DMS79 treated with DMSO at 0.1 percent for 48 hours (cell line): ENCODE measurements at places on chromosomes 12 and 14.

GRCh38 chr14:102916347-102917055 is 6.0 kb upstream of the AMN start:
- DNase-seq: no peak

DNA sequence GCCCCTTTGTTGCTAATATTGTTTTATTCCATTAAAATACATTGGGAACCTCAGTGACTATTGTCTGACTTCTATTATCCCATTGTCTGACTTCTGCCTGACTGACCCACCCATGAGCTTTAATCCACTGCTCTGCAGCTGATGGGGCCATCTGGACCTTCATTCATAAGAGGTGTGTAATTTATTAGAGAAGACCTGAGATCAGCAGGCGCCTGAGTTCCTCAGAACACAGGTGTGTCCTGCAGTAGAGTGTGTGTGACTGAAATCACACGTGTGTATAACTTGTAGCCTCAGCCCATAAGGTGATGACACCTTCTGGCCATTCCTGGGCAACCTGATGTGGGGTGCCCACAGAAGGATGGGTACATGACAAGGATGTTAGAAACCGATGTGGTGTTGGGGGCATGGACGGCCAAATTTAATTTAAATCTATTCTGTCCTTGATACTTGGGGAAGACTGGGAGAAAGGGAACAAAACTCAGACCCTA is 821.0 kb downstream of the TMEM121 start:
- DNase-seq: no peak

DNA sequence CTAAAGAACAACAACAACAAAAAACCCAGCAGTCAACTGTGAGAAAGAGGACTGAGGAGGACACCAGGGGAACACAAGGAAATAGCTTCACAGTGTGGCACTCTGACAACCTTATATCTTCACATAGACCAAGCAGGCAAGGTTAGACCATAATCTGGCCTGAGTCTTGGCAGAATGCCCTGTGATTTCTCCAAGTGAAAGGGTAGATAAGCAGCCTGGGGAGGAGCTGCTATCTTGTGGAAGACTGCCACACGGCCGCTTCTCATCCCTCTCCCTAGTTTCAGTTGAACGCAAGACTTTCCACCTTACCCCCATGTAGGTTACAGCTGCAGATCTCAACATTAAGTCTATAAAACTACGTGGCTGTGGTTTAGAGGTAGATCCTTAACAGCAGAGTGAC is 3.7 kb downstream of the SLC25A21 start:
- no peak for DNase-seq

DNA sequence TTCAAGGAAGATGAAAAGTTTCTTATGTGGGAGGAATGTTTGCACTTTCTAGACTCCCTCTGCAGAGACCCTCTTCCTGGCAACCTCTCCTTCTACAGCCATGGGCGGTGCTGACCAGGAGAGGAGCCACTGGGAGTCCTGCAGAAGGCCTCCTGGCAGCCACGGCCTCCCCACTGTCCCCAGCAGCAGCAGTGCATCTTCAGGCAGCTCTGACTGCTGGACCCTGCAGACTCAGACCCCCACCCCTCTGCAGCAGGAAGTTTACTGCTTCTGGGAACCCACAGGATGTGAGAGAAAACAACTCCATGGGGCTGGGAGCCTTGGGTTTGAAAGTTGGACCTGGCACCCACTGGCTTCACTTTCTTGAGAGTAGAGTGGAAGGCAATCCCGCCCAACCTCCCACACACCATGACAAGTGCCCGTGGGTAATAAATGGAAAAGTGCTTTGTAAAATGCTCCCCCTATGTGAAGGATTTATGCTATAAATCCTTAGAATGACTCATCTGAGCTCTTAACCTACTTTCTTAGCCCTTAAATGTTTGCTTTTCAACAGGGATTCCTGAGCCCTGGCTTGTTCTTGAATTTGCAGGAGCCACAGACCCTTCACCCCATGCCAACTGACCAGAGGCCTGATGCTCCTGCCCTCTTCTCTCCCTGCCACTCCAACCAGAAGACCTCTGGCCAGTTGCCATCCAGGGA is 37.5 kb upstream of the DDX11 start:
- no peak for DNase-seq

- no peak for DNase-seq
These were observed 21.7 kb downstream of the ELK3 start for GRCh38 chr12:96215919-96216273.

- no peak for DNase-seq
These were observed 524 bp downstream of the KMT5A start for GRCh38 chr12:123384318-123384993.

- no peak for DNase-seq
These were observed 29.1 kb downstream of the PLEKHH1 start for GRCh38 chr14:67562025-67562775.

GRCh38 chr12:121766290-121767039 is 27.0 kb downstream of the RHOF start:
- DNase-seq: no peak

- no peak for DNase-seq
These were observed 21.1 kb upstream of the LGALS3 start for GRCh38 chr14:55107766-55108554.

- no peak for DNase-seq
These were observed 316.7 kb upstream of the KITLG start for GRCh38 chr12:88896958-88897357.

DNA sequence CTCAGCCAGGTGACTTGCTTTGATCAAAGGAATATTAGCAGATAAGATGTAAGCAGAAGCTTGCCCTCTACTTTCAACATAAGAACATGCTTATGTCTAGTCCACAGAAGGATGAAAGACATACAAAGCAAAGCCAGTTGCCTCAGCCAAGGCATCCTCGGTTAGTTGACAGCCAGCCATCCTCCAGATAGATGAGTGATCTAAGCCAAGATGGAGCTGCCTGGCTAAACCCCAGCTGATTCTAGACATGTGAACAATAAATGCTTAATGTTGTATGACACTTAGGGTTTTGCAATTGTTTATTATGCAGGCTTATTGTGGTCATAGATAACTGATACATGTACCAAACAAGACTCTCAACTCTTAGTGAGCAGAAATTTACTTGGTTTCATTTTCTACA is 157.6 kb upstream of the TMTC2 start:
- DNase-seq: no peak

- DNase-seq: no peak
These were observed 17.3 kb upstream of the STAC3 start for GRCh38 chr12:57268264-57268663.

- DNase-seq: no peak
These were observed 117.2 kb downstream of the RGS6 start for GRCh38 chr14:72049462-72049861.

DNA sequence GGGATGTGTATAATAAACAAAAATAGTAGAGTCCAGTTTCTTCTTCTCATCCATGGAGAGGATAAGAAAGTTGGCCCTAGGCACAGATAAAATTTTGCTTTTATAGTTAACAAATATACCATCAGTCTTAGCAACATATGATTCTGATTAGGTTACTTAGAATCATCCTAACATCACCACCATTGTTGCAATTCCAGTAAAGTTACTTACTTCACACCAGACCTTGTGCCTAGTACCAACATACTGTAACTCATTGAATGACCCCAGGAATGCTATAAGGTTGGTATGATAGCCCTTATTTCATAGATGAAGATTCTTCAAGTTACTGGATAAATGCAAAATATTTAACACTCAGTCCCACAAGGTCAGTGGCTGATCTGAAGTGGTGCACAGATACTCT is 183.8 kb upstream of the ATP2B1 start:
- DNase-seq: no peak

DNA sequence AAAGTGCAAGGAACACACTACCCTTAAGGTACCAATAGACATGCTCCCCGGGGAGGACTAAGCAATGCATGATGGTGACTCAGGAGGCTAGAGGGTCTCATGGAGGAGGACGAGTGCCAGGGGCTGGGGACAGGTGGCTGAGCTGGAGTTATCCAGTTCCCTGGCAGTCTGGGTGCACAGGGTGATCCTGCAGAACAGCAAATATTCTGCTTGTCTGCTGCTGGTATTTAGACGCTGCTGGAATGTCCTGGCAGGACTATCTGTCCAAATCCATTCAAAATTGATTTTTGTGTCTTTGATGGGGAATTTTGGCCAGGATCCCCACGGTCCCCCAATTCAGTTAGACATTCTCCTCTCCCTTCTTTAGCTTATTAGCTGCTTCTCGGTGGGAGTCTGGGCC is 138.7 kb downstream of the C12orf75 start:
- no peak for DNase-seq

GRCh38 chr14:26993556-26993955 is 395.7 kb upstream of the NOVA1 start:
- no peak for DNase-seq

DNA sequence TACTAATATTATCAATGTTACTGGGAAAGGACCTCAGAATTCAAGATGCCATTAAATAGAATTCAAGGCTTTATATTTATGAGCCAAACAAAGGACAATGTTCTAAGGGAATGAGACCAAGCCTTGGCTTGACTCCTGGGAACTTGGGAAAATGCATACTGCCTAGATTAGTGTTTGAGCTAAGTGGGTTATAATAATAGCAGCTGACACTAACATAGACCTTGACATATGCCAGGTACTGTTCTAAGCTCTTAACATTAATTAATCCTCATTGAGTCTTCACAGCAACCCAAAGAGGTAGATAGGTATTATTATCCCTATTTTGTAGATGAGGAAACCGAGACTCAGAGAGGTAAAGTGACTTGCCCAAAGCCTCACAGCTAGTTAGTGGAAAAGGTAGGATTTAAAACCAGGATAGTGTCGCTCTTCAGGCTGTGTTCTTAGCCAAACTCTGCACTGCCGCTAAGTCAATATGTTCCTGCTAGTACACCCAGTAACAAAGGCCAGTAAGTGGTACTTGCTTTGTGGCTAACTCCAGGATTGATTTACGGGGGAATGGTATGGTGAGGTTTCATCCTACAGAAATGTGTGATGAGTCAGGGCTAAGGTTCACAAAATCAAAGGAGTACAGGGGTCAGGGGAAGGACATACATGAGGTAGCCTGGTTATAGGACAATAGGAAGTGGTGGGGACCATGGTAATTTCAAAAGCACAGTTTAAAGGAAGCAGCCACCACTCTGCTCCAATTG is 35.8 kb upstream of the PRKAB1 start:
- DNase-seq: no peak

GRCh38 chr12:115660211-115660805 is 617.2 kb downstream of the MED13L start:
- no peak for DNase-seq

- peak; percentile 82 for DNase-seq
These were observed 5.5 kb downstream of the AJUBA start for GRCh38 chr14:22976620-22977433.

DNA sequence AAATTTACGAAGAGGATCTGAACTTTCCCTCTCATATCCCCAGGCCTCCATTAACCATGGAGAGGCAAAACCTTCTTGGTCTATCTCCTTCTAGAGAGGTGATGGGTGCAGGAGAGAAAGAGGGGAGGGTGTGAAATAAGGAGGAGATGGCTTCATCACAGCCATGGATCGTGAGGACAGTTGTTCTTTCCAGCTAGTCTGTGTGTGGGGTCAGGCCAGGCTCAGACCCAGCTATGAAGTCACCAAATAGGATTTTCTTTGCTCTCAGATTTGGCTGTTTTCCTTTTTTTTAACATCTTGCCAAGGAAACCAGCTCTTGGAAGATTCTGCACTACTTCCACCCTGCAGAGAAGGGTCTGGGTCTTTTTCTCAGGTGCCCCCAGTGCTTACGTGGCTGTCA is 64.9 kb upstream of the FAM181A start:
- DNase-seq: no peak

- DNase-seq: no peak
These were observed 253.1 kb downstream of the ANO2 start for GRCh38 chr12:5691943-5692342.

DNA sequence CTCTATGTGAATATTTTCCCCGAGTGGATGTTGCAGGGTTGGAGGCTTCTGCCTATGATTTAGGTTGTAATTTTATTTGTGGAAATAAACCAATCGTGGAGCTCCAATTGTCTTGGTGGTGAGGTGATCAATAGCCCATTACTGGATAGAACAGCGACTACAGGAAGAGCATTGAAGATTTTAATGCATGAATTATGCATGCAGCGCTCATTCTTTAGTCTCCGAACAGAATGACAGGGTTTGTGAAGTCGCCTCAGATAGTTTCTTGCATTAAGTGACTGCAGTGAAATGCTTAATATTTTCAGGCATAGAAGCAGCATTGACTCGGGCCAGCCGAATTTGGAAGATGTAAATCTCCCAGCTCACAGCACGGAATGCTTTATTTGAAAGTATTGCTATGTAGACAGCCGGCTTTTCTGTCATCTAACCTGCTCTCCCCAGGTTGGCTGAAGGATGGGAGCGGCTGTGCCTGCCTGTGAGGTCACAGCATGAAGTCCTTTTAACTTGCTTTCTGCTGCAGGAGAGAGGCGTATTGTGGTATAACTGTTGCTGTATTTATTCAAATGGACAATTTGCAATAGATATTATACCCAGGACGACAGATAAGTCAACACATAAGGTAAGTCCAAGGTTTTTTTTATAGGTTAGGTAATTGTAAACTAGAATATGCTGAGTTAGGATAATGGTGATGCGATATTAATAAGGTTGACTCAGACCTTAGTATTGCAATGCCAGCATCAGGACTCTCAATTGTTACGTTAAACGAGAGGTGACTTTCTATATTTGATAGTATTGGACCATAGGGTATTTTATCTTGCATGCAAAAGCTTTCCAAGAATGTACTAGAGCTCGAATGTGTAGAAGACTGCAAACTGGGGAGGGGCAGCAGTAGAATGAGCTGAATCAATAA is 135.7 kb downstream of the CNTN1 start:
- no peak for DNase-seq

DNA sequence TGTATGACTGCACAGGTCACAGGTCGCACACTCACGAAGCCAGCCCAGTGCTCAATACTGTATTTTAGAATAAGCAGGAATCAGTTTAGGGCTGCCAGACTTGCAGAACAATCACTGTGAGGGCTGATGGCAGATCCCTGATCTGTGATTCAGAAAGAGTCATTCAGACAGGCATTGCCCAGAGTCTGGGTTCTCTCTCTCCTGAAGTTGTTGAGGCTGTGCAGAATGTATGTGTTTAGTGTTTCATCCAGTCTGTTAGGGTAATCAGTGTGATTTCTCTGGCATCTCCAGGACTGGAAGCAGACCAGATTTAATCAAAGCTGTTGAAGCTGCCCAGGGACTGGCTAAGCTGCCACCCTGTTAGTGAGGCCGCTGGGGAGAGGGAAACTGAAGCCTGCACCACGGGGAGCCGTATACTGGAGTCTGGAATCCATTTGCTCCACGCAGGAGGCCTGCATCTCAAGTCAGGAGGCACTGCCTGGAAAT is 69.3 kb downstream of the ETV6 start:
- DNase-seq: no peak

DNA sequence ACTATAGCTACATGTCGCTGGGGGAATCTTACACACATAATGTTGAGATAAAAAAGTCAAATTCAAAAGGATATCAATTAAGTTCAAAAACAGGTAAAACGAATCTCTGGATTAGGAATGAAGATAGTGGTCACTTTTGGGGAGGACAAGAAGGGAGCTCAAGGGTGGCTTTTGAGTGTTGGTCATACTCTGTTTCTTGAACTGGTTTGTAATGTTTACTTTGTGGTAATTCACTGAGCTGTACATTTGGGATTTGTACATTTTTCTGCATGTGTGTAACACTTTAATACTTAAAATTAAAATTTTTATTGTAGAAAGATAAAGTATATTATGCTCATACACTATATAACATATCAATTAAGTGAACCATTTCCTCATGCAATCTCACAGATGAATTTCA is 26.6 kb downstream of the KLHL28 start:
- DNase-seq: no peak
